Neural progenitor cell (in vitro differentiated cells): ENCODE measurements at places on chromosomes 1 and 21.
A peak's percentile ranks its signal among the peaks of the same experiment; 100 is the strongest.

GRCh38 chr1:79457562-79458224 is 451.2 kb upstream of the ADGRL4 start:
- no peak for DNase-seq

GRCh38 chr1:234756066-234756774 is 146.2 kb upstream of the IRF2BP2 start:
- DNase-seq: no peak

DNA sequence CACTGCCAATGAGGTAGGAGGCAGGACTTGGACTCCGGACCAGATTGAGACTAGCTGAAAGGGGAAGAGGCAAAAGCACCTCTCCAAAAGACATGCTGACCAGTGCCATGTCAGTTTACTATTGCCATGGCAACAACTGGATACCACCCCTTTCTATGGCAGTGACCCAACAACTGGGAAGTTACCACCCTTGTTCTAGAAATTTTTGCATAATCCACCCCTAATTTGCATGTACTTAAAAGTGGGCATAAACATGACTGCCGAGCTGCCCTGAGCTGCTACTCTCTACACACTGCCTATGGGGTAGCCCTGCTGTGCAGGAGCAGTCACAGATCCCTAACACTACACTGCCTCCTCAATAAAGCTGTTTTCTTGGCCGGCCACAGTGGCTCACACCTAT is 19.0 kb upstream of the SLC6A9 start:
- no peak for DNase-seq

- DNase-seq: no peak
Observed at GRCh38 chr1:109501644-109502363, 7.7 kb downstream of the AMIGO1 start.

DNA sequence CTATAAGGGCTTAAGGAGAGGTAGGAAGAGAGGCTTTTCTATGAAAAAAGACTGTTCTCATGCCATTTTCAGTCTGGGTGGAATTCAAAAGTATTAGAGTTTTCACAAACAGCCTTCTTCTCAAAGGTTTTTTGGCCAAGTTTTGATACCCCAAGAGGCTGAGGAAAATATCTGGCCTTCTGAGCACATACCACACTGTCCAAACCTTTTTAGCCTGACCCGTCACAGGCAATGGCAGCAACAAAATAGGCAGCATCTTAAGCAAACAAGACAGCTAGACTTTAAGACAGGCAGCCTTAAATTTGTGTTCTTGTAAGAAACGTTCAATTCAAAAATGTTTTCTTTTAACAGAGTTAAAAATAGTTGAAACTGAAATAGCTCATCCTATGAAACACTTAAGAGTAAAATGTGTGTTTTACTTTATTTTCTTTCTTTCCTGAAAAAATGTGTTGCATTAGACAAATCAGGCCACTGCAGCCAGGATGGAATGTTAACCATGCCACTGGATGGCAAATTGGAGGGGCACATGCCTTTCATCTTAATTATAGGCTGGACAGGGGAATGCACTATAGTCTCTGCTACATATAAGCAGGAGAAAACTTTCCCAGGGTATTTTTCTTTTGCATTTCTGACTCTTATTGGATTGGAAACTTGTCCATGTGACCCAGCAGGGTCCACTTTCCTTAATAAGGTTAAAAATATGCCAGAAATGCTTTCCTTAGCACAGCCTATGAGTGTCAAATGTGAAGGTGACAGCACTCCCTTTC is 315.0 kb downstream of the TGFB2 start:
- DNase-seq: peak; percentile 10

DNA sequence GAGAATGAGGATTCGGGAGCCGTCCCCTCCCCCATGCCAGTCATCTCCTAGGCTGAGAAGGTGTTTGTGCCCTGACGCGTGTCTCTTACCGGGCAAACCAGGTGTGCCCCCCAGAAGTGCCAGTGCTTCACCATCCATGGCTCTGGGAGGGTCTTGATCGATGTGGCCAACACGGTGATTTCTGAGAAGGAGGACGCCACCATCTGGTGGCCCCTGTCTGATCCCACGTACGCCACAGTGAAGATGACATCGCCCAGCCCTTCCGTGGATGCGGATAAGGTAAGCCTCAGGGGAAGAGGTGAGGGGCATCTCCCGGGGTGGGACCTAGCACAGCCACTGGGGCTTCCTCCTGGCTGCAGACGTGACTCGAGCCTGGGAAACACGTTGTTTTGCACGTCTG is 959 bp downstream of the PADI6 start:
- DNase-seq: peak; percentile 13

DNA sequence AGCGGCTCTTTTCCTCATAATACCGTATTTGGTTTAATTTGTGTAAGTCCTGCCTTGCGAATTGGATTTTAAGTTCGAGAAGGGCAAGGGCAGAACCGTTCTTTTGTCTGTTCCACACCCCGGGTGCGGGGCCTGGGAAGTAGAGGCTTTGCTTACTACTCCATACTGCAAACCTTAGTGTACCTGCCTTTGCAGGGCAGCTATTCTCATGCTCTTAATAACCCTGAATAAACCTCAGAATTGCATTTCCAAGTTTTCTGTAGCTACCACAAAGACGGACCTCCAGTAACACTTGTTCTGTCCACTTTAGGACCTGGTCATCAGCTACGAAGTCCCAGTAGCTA is 657 bp upstream of the HNRNPU start:
- peak; percentile 43 for DNase-seq

- DNase-seq: no peak
Observed at GRCh38 chr1:168091063-168091462, 45.7 kb downstream of the GPR161 start.

DNA sequence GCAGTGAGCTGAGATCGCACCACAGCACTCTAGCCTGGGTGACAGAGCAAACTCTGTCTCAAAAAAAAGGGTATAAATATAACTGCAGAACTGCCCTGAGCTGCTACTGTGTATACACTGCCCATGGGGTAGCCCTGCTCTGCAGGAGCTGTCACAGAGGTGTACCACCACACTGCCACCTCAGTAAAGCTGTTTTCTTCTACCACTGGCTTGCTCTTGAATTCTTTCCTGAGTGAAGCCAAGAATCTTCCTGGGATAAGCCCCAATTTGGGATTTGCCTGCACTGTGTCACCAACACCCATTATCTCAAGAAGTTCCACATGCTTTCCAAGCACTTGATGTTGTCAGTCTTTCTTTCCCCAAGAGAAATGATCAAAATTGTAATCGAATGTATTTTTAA is 30.6 kb upstream of the SLC6A9 start:
- DNase-seq: no peak

- DNase-seq: no peak
Observed at GRCh38 chr1:57845041-57845440, 421.2 kb upstream of the DAB1 start.

GRCh38 chr1:204036882-204037655 is 35.8 kb upstream of the SOX13 start:
- no peak for DNase-seq

DNA sequence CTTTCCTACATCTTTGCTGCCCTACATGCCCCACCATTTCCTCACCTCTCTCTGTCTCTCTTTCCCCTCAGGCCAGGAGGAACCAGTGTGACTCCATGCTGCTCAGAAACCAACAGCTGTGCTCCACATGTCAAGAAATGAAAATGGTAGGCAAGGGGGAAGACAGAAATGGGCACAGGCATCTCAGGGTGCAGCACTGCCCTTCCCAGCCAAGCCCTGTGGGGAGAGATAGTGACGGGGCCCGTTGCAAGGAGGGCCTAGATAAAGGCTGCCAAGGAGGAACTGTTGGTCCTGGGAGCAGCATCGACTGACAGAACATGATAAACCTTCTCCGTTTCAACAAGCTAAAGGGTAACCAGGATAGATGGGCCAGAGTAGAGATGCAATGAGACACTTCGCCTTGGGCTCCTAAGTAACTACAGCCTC is 12.5 kb upstream of the PIGC start:
- no peak for DNase-seq

GRCh38 chr1:214570442-214570841 is 19.0 kb upstream of the PTPN14 start:
- no peak for DNase-seq

- no peak for DNase-seq
Observed at GRCh38 chr1:184247671-184248070, 139.2 kb upstream of the C1orf21 start.

- peak; percentile 38 for DNase-seq
Observed at GRCh38 chr1:160837558-160838205, 25.0 kb downstream of the CD244 start.

DNA sequence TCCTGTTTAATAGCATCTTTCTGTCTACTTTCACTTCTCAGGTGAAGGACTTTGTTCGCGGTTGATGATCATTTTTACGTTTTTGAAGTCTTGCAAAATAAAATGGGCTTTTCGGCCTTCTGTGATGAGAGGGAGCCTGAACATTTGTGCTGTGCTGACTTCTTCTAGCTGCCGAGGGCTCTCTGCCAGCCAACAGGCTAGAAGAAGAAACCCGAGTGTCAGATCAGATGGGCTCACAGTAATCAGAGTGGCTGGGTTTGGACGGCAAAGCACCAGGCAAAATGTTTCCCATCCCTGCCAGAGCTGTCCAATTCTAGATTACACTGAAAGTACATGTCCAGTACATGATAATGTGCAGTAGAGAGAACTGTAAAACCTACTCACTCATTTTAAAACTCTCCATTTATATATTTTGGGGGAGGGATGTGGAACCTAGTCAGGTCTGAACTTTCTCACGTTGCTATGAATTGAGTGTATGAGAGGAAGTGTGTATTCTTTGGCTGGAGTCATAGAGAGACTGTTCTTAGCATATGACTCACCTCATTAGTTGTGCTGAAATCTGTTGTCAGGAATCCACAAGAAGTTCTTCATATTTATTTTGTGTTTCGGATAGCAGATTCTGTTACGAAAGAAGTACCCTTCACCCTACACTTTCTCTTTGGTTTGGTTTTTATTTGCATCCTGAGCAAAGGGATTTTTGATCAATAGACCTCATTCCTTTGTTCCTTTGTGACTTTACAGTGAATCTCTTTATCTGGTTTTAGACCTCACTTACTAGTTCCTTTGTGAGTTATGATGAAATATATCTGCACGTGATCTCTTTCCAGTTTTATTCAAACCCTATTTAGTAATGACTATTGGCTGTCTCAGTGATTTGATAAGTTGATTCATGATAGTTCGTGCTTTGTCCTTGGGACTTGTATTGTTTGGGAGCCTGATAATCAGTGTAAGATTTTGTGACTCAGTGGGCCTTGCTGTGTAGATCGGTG is 4.8 kb downstream of the ATP1A1 start:
- no peak for DNase-seq

DNA sequence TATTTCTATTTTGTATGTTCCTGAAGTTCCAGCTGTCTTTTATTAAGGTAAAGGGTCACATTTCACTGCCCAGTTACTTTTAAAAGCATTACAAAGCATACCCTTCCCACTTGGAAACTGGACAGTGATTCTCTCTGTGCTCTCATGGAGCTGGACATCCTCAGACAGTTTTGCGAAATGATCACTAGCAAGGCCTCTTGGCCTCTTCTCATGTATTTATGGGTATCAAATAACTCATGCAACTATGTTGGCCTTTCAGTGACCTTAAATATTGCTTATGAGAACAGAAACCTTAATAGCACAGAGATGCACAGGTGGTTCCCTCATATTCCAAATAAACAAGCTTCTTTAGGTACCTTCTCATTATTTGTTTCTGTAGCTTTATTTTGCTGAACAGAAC is 7.9 kb upstream of the AMPD1 start:
- no peak for DNase-seq

DNA sequence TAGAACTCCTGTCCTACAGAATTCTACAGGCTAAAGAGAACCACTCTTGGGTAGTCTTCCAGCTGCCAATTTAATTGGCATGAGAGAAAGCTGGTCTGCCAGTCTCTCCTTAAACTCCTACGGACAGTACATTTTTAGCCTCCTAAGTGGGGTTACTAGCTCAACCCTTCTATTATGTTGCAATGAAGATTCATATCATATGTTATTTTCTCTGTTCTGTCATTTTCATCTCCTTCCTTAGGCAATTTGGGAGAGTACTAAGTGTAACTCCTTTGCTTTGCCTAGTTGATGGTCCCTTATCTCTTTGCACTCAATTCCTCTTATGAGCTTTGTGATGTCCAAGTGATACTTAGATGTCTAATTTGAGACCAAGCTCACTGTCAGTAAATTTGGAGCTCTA is 14.0 kb downstream of the GNAT2 start:
- no peak for DNase-seq

DNA sequence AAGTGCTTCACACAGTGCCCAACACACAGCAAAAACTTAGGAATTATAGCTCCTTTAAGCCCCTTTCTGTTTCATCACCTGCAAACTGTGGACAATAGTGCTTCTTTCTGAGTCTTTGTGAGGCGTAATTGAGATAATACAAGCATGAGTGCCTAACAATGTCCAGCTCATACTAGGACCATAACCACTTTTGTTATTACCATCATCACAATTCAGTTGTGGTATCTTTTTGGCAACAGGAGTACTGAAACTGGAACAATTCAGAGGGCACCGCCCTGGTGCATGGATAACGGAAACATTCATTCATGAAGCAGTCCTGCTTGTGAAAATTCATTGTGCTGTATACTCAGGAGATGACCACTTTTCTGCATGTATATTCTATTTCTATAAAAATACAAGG is 18.2 kb downstream of the DNAJC11 start:
- DNase-seq: no peak

DNA sequence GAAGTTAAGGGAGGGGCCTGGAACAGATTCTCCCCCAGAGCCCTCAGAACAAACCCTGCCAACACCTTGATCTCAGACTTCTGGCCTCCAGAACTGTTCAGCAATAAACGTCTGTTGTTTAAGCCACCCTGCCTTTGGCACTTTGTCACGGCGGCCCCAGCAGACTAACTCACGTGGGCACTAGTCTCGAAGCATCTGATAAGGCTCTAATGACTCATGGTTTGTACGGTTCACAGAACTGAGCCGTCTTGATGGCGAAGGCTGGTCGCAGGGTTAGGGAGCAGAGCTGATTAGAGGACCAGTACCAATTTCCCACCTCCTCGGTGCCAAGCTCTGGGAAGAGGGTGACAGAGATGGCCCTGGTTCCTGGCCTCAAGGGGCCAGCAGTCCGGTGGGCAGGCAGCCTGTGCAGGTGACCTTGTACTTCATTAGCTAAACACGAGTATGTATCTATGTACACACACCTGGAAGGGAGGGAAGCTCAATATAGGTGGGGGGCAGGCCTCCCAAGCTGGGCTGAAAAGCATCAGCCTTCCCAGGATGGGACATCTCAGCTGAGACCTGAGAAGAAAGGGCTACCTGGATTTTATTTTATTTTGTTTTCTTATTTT is 112.8 kb downstream of the MRPS6 start:
- no peak for DNase-seq

DNA sequence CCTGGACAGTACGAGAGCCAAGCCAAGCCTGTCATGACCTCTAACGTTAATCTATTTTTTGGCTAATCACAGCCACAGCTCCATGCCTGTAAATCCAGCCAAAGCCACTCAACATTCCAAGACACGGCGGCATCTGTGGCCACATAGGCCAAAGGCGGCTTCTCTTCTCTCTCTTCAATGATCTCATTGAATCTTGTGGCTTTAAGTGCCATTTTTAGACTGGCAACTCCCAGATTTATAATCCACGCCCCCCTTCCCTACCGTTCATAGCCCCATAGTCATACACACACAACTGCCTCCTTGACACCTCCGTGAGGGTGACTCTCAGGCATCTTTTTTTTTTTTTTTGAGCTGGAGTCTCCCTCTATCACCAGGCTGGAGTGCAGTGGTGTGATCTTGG is 5.7 kb upstream of the SELENON start:
- no peak for DNase-seq

GRCh38 chr1:2354511-2355372 is 36.6 kb downstream of the MORN1 start:
- DNase-seq: no peak
